Stimulated activated CD4-positive, alpha-beta T cell treated with anti-CD3 and anti-CD28 coated beads, Interleukin-12 subunit alpha, Interleukin-12 subunit beta, amount 100 ng/mL, for 48 hours (primary cell): ENCODE measurements at places on chromosomes 11 and 22.

DNA sequence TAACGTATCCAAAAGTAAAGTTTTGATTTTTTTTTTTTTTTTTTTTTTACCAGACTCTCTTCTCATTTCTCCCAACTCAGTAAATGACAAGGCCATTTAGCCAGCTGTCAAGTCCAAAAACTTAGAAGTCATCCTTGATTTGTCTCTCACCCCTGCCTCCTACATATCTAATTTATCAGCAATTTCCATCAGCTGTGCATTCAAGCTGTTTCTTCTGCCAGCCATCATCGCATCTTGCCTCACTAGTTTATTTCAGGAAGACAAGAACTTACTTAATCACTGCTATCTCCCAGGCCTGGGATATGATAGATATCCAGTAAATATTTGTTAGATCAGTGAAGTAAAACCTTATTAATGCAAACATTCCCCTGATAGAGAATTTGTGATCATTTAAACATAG lies 47.6 kb downstream of the SCGB1A1 start:
- no peak for DNase-seq

DNA sequence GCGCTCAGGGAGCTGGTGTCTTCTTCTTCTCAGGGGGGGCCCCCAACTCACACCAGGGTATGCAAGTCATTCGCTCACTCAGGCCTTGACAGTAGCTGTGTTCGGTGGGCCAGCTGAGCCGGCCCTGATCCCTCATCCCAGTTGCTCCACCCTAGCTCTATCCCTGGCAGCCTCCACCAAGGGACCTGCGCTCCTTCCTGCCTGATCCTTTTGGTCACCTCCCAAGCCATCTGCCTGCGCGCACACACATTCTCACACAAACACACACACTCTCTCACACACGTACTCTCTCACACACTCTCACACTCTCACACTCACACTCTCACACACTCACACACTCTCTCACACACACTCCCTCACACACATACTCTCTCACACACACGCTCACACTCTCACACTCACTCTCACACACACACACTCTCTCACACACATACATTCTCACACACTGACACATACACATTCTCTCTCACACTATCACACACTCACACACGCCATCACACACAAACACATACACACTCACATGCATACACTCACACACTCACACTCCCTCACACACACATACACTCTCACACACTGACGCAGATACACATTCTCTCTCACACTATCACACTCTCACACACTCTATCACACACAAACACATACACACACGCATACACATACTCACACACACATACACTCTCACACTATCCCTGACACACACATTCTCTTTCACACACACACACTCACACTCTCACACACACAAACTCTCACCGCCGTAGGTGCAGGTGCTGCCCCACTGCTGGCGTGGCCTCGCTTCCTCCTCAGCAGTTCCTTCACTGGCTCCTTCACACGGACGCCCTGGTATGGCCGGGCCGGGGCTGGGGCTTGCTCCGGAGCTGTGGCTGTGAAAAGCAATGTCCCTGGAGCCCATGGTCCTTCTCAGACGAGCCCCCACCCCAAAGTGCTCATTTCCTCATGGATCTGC lies 20.8 kb downstream of the POU2AF1 start:
- no peak for DNase-seq

- no peak for DNase-seq
Observed at GRCh38 chr22:23683545-23683944, 7.3 kb upstream of the RGL4 start.

DNA sequence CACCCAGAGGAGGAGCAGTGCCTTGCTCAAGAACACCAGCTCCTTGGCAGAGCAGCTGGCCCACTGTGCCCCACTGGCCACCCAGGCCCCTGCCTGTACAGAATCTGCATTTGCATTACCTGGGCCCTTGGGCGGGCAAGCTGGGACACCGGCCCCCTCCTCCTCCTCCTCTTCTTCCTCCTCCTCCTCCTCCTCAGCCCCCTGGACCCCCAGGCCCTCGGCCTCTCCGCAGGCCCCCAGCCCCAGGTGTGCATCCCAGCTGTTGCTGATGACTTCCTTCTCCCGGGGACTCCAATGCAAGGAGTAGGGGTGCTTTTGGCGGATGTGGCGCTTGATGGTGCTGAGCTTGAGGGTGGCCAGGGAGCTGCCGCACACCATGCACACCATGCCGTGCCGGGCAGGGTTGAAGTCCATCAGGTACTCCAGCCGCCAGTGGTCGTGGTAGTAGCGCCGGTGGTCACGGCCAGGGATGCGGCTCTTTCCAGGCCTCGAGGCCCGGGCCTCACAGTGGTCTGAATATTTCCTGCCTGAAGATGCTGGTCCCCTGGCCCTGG lies 2.8 kb downstream of the ZFTA start:
- no peak for DNase-seq

GRCh38 chr11:29265792-29266191 lies 751.0 kb downstream of the KCNA4 start:
- DNase-seq: no peak

GRCh38 chr22:36323855-36324331 lies 63.9 kb downstream of the MYH9 start:
- no peak for DNase-seq
